ENCODE measurements at places on chromosomes 16 and 17. TPM values are rescaled to one million over a fixed set of nuclear protein-coding genes. Genes with fewer than 3 reads are reported as not detected.

GRCh38 chr17:41392278-41392677 is 5.1 kb downstream of the KRT31 start:
- DNase-seq: no peak

DNA sequence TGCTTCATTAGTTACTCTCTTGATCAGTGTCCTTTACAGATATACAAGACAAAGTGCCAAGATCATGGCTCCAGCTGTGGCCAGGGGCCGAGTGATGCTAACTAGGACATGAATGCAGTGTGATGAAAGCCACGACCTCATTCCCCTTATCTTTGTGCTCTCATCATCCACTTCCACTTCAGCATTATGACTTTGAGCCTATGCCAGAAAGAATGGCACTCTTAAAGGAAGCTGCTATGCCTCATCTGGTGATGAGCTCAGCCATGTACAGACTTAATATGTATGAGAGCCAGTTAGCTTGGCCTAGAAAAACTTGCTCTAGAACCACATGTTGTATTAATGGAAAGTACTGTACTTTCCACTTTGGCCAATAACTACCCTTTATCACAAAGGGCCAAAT is 179.1 kb downstream of the TOX3 start:
- no peak for DNase-seq

DNA sequence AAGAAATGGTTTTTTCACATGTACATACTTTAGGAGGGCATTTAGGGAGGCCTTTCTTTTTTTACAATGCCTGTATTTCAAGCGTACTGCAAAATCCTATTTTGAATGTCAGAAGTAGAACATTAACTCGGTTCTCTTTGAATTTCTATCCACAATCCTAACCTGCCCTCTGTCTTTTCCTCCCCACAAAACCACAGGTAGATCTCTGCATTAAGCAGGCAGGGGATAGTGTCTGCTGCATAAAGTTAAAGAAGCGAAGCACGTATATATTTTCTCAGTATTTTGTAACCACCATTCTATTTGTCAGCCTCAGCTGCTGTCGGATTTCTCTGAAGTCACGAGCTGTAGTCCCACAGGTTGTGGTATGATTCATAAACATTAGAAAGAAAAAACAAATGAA is 137.5 kb downstream of the SHISA6 start:
- no peak for DNase-seq

DNA sequence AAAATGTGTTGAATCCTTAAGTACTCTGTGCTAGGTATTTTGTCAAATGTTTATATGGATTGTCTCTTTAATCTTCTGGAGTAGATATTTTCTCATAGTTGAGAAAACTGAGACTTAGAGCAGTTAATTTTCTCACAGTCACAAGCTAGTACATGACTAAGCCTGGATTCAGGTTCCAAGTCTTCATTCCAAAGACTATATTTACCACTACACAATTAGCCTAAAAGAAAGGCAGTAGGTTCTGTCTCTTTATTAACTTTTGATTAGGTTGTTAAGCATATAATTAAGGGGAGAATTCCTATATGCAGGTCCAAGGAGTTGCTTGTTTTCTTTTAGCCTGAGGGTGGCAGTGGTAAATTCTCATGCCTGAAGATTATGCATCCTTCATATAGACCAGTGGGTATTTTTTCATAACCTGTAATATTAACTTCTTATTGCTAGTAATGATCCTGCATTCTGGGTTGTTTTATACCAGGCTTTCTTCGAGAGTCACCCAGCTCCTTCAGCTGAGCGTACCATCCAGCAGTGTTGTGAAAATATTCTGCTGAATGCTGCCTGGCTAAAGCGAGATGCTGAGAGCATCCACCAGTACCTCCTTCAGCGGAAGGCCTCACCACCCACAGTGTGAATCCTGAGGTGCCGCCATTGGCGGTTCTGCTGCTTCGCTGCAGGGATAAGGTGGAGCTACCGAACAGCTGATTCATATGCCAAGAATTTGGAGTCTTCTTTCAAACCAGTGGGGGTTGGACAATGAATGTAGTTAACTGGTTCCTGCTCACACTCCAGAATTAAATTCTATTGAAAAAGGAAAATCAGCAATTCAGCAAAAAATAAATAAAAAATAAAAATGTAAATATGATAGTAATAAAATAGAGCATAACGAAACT is 28.2 kb upstream of the KPNB1 start:
- DNase-seq: peak; percentile 17

DNA sequence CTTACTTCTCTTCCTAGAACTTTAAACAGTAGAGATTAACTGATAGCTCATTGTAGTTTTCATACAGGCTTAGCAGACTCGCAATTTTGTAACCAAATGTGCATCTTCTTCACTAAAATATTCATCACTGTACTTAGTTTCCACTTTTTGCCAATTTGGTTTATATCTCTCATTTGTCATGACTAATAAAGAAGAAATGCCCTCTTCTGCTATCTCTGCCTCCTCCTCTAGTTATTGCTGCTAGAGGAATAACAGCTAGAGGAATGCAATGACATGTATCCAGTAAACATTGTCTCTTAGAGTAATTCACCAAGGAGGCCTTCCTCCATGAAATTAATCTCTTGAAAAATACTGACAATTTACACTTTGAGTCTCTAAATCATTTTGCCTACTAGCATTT is 115.5 kb upstream of the COX10 start:
- DNase-seq: no peak

GAS2L2 gene
- total RNA-seq: under 0.01 TPM

CES1 gene
- 0.82 TPM for total RNA-seq

Data from frontal cortex (tissue), 4 donors.